Activated CD4-positive, alpha-beta T cell treated with anti-CD3 and anti-CD28 coated beads for 4 hours (primary cell): ENCODE measurements at places on chromosomes 16 and 17.

DNA sequence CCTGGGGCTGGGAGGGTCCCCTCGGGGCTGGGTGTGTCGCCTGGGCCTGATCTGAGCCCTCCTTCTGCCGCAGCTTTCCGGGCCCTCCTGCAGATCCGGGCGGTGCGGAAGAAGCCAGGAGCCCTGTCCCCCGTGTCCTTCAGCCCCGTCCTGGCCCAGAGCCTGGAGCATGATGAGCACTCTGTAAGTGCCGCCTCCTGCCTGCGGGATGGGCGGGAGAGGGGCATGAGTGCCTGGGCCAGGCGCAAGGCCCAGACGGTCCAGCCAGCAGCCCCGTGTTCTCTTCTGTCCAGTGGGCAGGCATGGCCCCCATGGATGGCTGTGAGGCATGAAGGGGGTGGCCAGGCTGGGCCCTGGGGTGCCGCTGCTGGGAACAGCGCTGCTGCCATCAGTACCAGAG lies 16.0 kb upstream of the NUDT16L1 start:
- no peak for DNase-seq

DNA sequence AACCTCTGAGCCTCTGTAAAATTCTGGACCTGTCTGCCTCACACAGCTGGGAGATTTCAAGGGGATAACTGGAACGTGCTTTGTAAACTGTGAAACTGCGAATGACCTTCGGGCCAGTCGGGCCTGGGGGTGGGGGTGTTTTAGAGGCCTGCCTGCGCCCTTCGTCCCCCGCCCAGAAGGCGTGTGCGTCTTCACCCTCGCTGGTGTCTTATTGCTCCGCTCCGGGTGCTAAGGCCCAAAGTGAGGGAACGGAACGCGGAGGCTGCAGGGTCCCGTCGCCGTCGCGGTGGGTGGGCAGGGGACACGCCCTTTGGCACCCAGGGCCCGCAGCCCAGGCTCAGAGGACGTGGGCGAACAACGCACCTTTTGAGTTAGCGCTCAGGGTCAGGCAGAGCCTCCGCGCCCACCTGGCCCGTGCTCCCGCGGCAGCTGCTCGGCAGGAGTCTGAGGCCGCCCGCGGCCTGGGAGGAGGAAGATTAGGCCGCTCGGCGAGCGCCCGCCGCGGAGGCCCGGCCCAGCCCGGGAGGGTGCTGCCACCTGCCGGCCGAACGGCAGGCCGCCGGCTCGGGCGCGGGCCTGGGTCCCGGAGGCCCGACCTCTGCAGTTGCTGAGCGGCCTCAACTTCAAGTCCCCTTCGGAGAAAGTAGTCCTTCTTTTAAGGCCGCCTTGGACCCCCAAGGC lies 29.7 kb downstream of the DCAKD start:
- DNase-seq, result peak; percentile 58

GRCh38 chr16:56944954-56945839 lies 13.3 kb downstream of the HERPUD1 start:
- DNase-seq, result no peak

- DNase-seq, result no peak
Measured at GRCh38 chr17:78255029-78255656, 23.7 kb downstream of the TMEM235 start.

- no peak for DNase-seq
Measured at GRCh38 chr17:58273453-58274104, 7.2 kb downstream of the MPO start.

GRCh38 chr17:33040461-33040860 lies 48.8 kb downstream of the SPACA3 start:
- no peak for DNase-seq

DNA sequence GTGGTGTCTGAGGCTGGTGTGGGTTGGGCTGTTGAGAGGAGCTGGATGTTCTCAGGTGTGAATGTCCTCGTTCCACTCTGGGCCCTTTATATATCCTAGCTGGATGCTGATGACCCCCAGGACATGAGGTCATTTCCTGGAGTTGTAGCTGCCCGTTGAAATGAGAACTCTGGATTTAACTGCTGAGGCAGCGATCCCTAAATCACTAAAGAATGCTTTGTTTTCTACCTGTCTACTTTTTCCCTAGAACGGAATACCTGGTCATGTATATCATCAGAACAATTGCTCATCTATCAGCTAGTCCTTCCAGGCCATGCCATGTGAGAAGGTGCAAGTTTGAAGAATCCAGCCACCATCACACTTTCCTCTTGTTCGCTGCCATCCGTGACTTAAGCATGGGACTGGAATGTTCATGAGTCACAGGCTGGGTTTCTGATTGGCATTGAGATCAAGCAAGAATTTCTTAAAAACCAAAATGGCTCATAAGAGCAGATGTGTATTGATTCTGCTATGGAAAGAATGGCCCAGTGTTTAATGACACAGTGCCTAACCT lies at the start of gene KRTAP2-3:
KRTAP2-3 (minus strand) TSS at position 63 of the 553 bp plus-strand sequence. CDS start 64 bp downstream, outside the sequence.
- DNase-seq, result no peak

DNA sequence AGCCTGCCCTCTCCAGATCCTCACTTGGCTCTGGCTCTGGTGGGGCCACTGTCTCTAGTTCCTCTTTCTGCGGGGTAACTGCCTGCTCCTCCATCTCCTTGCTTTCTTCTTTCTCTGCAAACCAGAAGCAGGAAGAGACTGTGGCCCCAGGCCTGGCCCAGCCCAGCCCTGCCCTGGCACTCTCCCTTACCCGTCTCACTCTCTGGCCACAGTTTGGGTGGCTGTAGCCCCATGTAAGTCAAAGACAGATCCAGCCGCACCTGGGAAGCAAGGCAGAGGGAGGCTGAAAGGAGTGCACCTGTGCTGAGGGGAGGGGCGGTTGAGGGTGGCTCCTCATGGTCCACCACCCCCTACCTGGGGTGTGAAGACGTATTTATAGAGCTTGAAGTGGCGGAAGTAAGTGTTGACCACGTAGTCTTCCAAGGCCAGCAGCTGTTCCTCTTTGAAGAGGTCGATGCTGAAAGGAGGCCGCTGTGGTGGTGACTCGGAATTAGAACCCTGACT lies 2.8 kb downstream of the CFAP119 start:
- no peak for DNase-seq

GRCh38 chr16:4314532-4315185 lies 1.2 kb upstream of the GLIS2 start:
- DNase-seq, result no peak

- DNase-seq, result peak; percentile 41
Measured at GRCh38 chr17:47742319-47743181, 9.5 kb downstream of the TBX21 start.

- DNase-seq, result no peak
Measured at GRCh38 chr16:85412911-85413520, 200.1 kb upstream of the GSE1 start.

GRCh38 chr17:79078476-79079190 lies 4.0 kb downstream of the ENGASE start:
- no peak for DNase-seq

DNA sequence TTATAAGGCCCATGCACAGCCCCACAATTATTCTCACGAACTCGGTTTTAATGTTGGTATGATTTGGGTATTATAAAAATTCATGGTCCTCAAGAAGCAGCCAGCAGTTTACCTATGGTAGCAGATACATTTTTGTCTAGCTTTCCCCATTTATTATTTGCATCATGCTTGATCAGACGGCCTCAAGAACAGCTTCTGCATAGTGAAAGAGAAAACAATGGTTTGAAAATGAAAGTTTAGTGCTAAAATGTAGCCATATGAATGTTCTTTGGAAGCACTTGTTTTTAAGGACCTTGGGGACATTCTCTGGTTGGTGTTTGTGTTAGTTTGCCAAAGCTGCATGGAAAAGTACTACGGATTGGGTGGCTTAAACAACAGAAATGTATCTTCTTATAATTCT lies 72.4 kb upstream of the CPHXL start:
- no peak for DNase-seq

- DNase-seq, result peak; percentile 18
Measured at GRCh38 chr16:88649924-88650748, 717 bp downstream of the CYBA start.

GRCh38 chr17:6910987-6911603 lies 79.6 kb upstream of the TEKT1 start:
- DNase-seq, result no peak

GRCh38 chr17:27512511-27513346 lies 56.5 kb downstream of the KSR1 start:
- DNase-seq, result no peak

DNA sequence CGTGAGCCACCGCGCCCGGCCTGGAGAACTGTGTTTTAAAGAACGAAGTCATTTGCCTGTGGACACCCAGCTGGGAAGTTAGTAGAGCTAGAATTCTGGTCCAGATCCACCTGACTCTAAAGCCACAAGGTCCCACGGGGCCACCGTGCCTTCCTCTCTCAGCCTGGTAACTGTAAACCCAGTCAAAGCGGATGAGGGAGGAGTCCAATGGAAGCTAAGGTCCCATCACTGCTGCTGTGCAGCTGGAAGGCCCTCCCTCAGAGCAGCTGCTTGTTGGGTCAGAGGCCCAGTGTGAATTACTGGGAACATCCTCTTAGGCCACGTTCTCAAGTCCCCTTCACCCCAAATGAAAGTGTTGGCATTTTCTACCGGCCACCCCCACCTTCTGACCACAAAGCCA lies 48.8 kb upstream of the CACNG5 start:
- no peak for DNase-seq

DNA sequence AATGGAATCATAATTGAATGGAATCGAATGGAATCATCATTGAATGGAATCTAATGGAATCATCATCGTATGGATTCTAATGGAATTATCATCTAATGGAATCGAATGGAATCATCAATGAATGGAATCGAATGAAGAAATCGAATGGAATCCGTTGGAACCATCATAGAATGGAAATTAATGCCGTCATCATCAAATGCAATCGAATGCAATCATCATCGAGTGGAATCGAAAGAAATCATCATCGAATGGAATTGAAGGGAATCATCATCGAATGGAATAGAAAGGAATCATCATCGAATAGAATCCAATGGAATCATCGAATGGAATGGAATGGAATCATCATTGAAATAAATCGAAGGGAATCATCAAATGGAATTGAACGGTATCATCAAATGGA lies 217.2 kb downstream of the SHCBP1 start:
- no peak for DNase-seq

- no peak for DNase-seq
Measured at GRCh38 chr16:49554681-49555080, 181.1 kb downstream of the C16orf78 start.

GRCh38 chr16:67986949-67987348 lies 6.7 kb upstream of the DPEP3 start:
- no peak for DNase-seq

DNA sequence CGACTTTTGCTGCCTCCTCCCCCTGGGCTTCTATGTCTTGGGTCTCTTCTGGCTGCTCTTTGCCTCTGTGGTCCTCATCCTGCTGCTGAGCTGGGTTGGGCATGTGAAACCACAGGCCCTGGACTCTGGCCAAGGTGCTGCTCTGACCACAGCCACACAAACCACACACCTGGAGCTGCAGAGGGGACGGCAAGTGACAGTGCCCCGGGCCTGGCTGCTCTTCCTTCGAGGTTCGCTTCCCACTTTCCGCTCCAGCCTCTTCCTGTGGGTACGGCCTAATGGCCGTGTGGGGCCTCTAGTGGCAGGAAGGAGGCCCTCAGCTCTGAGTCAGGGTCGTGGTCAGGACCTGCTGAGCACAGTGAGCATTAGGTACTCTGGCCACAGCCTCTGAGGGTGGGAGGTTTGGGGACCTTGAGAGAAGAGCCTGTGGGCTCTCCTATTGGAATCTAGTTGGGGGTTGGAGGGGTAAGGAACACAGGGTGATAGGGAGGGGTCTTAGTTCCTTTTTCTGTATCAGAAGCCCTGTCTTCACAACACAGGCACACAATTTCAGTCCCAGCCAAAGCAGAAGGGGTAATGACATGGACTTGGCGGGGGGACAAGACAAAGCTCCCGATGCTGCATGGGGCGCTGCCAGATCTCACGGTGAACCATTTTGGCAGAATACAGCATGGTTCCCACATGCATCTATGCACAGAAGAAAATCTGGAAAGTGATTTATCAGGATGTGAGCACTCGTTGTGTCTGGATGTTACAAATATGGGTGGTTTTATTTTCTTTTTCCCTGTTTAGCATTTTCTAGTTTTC lies 2.3 kb downstream of the GP1BA start:
- no peak for DNase-seq

GRCh38 chr17:81194941-81195901 lies 27.5 kb downstream of the CEP131 start:
- DNase-seq, result no peak

DNA sequence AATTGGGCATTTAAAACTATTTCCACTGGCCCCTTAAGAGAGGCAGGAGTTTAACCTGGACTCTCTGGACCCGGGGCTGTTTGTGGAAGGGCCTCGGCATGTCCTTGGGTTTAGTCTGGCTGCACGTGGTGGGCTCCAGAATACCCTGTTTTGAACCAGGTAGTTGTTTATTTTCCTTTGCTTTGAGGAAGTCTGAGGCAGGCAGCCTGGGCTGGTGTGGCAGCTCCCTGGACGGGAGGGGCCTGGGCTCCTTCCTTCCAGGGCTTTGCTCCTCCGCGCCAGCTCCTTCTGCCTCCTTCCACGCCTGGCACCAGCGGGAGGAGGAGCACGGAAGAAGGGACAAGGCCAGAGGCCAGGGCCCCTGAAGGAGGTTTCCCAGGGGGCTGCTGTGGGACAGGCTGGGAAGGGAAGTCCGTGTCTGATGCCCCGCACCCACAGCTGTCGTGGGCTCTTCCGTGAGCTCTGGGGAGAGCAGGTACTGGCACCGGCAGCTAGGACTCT lies 15.5 kb downstream of the BANP start:
- DNase-seq, result no peak

- DNase-seq, result no peak
Measured at GRCh38 chr17:36877771-36878170, 59.5 kb upstream of the LHX1 start.

DNA sequence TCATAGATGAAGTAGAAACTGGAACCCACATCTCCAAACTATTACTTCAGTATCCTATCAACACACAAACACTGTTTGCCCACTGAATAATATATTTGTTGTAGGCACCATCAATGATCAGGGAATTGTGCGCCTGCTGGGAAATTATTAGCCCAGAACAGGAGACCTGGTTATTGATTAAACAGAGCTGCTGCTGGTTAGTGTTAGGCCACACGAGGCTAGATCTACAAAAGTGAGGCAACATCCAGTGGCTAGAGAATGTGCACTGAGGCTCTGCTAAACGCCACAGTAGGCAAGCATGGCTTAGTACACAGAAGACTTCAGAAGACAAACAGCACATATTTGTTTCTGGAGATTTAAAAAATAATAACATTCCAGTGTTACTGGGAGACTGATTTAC lies 11.0 kb downstream of the ABHD15 start:
- DNase-seq, result no peak

DNA sequence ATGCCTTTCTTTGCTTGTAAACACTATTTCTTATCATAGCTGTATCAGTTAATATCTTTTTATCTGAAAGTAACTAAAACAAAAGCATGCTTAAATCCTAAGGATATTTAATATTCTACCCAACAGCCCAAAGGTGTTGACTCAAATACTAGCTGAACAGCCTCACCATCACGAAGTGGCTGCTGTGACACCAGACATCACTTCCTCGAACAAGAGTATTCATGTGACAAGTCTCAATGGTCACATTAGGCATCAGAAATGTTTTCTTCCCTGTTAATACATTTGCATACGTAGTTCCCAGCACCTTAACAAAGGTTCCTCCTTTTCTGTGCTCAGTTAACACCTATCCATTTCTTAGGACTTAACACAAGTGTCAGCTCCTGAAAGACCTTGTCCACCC lies 193.8 kb upstream of the DYNLRB2 start:
- no peak for DNase-seq

- no peak for DNase-seq
Measured at GRCh38 chr17:47318197-47318918, 5.4 kb upstream of the EFCAB13 start.

- peak; percentile 44 for DNase-seq
Measured at GRCh38 chr17:63700528-63701455, 867 bp upstream of the LIMD2 start.

- DNase-seq, result no peak
Measured at GRCh38 chr16:70393662-70394061, 45.2 kb downstream of the ST3GAL2 start.

GRCh38 chr16:83206426-83206825 lies 579.7 kb downstream of the CDH13 start:
- DNase-seq, result no peak
